ENCODE measurements at places on chromosomes 3 and 15.

GRCh38 chr3:31880482-31881078 is 100.5 kb downstream of the OSBPL10 start:
- DNase-seq = no peak

- DNase-seq = no peak
Observed at GRCh38 chr3:150333477-150333876, 74.6 kb upstream of the TSC22D2 start.

GRCh38 chr3:176554264-176554663 is 643.0 kb downstream of the TBL1XR1 start:
- no peak for DNase-seq

GRCh38 chr3:14496351-14496750 is 43.8 kb downstream of the GRIP2 start:
- DNase-seq = no peak

GRCh38 chr3:105823149-105823867 is 45.5 kb downstream of the CBLB start:
- no peak for DNase-seq

- DNase-seq = no peak
Observed at GRCh38 chr15:83605111-83605945, 48.6 kb upstream of the ADAMTSL3 start.

- DNase-seq = no peak
Observed at GRCh38 chr3:47491186-47491585, 15.4 kb upstream of the SCAP start.
